Right ventricle myocardium superior (tissue), 1 donor: ENCODE measurements at places on chromosomes 16 and 17. TPM values are rescaled to one million over a fixed set of nuclear protein-coding genes. Genes with fewer than 3 reads are reported as not detected.
A peak's percentile ranks its signal among the peaks of the same experiment; 100 is the strongest.

The HSPB9 gene
- 0.11 TPM for total RNA-seq

The CCL16 gene
- total RNA-seq: not detected

The KRT32 gene
- total RNA-seq: not detected

The FBXO39 gene
- total RNA-seq: 0.13 TPM

The VPS4A gene
- total RNA-seq: 28.6 TPM

The MARCHF10 gene
- total RNA-seq: not detected

The OR3A3 gene
- total RNA-seq: not detected

GRCh38 chr16:27253526-27253930, 15.0 kb downstream of the NSMCE1 start:
- no peak for DNase-seq

GRCh38 chr16:46765050-46765449, 16.9 kb upstream of the MYLK3 start:
- no peak for DNase-seq

GRCh38 chr16:590188-590814, 435 bp downstream of the RAB40C start:
- peak; percentile 63 for DNase-seq

GRCh38 chr17:66313995-66314659, 11.7 kb downstream of the PRKCA start:
- no peak for DNase-seq

GRCh38 chr16:86224126-86224525, 286.2 kb upstream of the FOXF1 start:
- DNase-seq: no peak

DNA sequence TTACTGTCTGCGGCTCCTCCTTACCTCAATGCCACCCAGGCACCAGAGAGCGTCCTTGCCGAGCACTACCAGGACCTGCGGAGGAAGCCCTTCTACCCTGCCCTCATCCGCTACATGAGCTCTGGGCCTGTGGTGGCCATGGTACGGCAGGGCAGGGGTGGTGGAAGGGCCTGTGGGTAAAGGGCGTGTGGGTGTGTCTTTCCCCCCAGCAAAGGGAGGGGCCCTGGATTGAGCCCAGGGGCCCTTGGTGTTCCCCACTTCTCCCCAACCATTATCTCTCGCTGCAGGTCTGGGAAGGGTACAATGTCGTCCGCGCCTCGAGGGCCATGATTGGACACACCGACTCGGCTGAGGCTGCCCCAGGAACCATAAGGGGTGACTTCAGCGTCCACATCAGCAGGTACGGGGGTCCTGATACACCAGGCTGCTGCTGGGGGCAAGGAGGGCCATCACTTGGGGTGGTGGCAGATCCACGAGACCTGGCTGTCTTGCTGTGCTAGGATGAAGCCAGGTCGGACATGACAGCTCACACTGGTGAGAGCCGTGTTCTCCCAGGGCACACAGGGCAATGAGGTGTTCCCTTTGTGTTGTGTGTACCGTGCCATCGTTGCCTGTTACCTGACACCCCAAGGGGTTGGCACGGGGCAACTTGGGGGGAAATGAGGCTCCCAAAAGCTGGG, 2.2 kb upstream of the DECR2 start:
- no peak for DNase-seq

- DNase-seq: no peak
These were observed 86.3 kb downstream of the MYH11 start for GRCh38 chr16:15770512-15770911.

DNA sequence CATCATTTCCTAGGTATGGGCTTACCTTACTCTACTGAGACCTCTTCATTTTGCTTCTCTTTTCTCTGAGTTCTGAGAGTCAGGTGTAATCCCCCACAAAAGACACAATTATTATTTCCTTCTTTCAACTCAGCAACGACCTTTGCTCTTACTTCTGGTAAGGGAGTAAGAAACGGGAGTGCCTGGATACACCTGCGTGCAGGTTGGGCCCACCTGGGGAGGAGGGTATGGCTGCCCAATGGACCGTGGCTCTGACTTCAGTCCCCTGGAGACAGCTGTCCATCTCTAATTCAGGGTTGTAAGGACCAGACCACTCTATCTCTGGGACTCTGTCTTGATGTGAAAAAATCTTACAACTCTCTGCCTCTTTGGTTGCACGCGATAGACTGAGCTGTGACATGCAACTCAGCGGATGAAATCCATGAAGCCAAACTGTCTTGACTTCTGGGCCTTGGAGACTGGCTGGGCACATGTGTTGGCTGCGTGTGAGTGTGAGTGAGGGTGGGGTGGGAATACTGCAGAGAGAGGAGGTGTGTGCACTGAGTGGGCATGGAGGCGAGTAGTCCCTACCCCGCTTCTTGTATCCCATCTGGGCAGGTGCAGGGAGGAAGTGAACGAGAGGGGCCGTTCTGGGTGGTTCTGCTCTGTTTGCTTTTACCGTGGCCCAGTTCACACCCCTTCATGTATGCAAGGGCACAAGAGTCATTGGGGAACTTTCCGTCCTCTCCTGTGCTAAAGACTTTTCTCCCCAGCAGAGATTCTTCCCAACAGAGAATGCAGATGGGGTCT, 1.2 kb downstream of the TMEM238L start:
- DNase-seq: no peak

DNA sequence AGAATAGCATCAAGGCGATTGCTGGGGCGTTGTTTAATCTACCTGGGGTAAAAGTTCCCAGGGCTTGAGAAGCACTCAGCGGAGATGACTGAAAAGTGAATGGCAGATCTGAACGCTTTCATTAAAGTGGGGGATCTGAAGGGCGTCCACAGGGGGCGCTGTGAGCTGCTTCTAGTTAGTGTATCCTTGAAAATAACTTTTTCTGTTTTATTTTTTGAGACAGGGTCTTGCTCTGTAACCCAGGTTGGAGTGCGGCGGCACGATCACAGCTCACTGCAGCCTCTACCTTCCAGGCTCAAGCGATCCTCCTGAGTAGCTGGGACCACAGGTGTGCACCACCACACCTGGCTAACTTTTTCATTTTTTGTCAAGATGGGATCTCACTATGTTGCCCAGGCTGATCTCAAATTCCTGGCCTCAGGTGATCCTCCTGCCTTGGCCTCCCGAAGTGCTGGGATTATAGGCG, 360.4 kb downstream of the SEC14L1 start:
- DNase-seq: no peak
